Stimulated activated naive CD8-positive, alpha-beta T cell treated with anti-CD3 and anti-CD28 coated beads, Interleukin-15, Interleukin-2, amounts not matched to agents 100 U/mL and 50 U/mL, for 24 hours (primary cell): ENCODE measurements at places on chromosomes 11 and 22.

DNA sequence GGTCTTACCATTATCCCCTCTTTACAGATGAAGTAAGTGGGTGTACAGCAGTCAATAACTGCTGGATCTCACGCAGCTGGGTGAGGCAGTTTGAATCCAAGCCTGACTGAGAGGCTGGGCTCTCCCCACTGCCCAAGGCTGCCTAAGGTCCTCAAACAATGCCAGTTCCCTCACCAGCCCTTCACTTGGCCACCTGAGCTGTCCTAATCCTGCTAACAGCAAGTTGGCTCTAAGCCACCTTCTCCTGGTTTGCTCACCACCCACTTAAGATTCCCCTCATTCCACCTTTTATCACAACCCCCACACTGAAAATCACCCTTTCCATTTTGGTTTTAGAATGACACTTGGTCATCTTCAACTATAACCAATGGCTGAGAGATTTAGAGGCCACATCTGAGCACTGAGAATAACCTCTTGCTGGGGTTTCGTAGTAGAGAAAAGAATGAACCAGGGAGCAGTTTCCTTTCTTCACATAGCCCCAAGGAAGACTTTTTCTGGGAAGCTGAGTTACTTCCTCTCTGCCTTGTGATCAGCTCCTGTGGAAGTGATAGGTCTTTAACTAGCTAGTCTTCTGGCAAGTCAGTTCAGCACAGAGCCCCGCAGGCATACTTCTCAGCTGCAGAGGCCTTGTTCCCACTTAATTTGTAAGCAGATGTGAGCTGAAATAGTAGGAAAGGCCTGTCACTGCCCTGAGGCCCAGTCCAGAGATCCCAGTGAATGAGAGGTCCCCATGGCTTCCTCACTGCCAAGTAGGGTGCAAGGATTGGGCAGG lies 57.8 kb upstream of the TTC12 start:
- DNase-seq: no peak

GRCh38 chr11:109012991-109013390 lies 348.1 kb downstream of the DDX10 start:
- DNase-seq: no peak

DNA sequence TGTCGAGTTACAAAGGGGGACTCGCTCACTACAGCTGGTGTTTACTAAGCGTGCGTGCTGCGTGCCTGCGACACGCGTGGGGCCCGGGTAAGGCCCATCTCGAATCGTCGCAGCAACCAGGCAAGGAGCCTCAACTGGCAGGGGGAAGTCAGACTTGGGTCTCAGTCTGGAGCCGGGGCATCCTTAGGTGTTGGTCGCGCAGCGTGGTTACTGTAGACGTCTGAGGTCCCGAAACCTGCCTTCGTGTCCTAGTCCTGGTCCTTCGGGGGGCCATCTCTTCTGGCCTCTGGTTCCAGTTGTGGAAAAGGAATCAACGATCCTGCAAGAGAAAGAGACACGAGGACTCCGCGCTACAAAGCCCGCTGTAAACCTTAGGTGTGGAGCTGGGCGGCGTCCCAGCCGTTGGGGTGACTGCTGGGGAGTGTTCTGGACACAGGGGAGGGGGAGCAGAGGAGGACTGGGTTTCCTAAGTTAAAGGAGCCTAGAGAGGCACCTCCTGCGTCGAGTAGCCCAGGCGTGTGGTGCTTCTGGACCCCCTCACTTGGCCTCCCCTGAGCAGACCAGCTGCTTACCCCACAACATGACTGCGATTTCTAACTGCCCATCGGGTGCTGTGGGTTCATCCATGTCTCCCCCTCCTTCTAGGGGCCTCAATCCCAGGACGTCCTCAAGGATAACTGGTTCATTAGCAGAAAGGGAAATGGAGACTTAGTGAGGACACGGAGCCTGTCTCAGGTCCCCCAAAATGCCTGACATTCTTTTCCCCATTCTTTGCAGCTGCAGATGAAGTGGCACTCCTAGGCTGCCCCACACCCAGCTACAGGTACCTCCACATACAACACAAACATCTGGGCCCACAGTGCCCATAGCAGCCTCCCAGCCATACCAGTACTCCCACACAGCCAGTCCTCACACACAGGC lies 4.9 kb upstream of the WNT11 start:
- no peak for DNase-seq

DNA sequence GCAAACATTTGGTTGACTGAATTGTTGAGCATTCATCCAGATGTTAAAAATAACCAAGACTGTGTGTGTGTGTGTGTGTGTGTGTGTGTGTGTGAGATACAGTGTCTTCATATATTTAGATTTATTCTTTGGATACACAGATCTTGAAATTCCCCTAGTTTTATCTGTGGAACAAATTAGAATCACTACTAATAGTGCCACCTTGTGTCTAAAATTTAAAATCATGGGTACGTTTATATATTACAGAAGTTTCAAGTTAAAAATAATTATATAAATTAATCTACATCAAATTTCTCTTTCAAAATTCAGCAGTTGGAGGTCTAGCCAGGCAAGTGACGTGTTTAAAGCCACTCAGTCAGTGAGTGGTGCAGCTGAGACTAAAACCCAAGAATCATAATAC lies 1566.2 kb upstream of the TENM4 start:
- no peak for DNase-seq

GRCh38 chr11:57302489-57302888 lies 22.3 kb downstream of the TNKS1BP1 start:
- DNase-seq: no peak

DNA sequence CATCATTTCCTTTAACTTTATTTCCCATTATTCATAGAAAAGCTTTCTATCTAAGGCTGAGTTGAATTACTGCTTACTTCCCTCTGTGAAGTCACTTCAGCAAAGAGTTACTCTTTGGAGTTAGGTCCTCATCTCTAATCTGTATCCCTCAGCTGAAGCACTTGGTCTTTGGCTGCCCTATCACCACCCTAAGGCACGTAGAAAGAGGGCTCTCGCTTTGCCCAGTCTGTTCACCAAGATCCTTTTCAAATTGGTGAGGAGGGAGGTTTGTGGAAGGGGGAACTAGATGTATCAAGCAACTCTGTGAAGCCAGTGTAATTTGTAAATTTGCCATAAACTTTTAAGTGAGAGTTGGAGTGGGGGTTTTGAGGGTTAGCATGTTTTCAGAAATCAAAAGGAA lies 43.4 kb downstream of the PAX6 start:
- DNase-seq: no peak

- no peak for DNase-seq
Measured at GRCh38 chr11:1654388-1655167, 25.0 kb downstream of the KRTAP5-5 start.

- no peak for DNase-seq
Measured at GRCh38 chr22:36405221-36405661, 17.5 kb upstream of the MYH9 start.

DNA sequence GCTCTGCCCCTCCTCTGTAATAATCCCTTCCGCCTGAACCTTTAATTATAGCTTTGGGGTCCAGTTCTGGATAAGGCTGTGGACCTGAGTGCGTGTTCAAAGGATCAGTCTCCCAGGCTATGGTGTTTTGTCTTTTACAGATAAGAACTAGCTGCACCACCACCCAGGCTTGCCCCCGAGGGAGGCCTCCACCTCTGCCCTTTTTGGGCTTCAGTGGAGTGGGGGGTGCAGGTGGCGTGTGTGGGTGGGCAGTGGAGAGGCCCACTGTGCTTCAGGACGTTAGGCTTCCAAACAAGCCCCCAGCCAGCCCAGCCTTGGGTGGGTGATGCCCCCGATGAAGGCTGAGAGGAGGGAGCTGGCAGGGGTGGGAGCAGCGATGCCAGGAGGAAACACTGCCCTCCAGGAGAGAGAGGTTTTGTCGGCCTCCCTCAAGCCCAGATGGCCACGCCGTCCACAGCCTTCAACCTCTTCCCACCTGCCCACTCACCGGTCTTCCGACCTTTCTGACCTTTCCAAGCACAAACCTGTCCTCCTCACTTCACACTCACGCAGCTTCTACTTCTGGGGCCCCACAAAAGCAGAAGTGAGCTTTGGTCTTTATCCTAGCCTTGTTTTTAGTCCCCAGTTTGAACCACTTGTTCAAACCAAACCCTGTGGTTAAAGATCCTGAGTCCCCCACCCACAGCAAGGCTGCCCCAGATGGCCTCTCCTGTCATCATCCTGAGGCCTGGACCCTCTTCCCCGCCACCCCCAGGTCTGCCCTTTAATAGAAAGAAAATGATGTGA lies 20.4 kb downstream of the PSMD13 start:
- DNase-seq: no peak

DNA sequence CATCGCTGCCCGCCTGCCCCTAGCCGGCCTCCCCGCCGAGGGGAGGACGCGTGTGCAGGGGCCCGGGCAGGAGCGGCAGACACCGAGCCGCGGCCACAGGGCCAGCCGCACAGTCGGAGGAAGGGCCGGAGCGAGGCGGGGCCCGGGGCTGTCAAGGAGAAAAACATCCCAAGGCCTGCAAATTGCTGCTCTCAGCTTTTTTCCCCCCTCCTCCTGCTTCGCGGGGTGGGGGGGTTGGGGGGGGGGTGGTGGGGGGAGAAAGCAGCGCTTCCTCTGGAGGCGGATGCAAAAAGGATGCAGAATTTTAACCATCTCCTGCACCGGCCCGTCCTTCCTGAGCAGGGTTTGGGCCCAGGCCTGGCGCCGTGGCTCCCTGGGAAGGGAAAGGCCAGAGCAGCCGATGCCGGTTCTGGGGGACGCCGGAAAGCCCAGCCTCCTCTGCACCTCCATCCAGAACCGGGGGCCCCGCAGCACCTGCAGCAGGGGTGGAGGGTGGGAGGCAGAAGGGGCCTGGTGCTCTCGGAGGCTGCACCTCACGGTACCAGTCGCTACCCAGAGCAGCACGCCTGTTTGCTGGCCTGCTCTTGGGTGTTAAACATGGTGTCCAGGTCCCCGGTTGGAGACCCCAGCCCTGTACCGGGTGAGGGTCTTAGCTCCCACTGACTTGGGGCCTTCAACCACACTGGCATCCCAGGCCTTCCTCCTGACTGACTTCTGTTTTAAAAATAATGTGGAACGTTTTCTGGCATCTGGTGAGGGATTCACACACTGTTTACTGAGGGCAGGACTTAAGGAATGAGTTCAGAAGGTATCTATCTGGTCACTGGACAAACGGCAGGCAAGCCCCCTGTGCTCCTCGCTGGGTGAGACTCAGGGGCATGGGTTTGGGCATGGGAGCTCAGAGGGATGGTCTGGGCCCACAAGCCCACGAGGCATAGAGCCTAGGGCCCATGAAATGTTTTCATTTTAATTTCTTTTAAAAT lies 77.4 kb upstream of the WNT7B start:
- DNase-seq: peak; percentile 53

DNA sequence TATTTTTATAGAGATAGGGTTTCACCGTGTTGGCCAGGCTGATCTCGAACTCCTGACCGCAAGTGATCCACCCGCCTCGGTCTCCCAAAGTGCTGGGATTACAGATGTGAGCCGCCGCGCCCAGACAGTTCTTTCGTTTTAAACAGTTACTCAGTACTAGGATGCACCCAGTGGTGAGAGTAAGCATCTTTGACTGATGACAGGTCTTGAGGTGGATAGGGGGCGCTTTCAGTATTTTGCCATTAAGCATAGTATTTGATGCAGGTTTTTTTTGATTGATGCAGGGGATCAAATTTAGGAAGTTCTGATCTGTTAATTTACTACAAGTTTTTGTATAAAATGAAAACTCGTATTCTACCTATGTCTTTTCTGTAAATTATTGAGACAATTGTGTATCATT lies 13.2 kb upstream of the TRIM34 start:
- no peak for DNase-seq

- DNase-seq: peak; percentile 83
Measured at GRCh38 chr11:17384002-17384511, 4.4 kb downstream of the KCNJ11 start.

- DNase-seq: peak; percentile 74
Measured at GRCh38 chr11:122981388-122982264, at the start of gene BSX. Gene BSX, minus strand, starts transcription at chr11:122981834. Its CDS starts 163 bp downstream, at chr11:122981671.

DNA sequence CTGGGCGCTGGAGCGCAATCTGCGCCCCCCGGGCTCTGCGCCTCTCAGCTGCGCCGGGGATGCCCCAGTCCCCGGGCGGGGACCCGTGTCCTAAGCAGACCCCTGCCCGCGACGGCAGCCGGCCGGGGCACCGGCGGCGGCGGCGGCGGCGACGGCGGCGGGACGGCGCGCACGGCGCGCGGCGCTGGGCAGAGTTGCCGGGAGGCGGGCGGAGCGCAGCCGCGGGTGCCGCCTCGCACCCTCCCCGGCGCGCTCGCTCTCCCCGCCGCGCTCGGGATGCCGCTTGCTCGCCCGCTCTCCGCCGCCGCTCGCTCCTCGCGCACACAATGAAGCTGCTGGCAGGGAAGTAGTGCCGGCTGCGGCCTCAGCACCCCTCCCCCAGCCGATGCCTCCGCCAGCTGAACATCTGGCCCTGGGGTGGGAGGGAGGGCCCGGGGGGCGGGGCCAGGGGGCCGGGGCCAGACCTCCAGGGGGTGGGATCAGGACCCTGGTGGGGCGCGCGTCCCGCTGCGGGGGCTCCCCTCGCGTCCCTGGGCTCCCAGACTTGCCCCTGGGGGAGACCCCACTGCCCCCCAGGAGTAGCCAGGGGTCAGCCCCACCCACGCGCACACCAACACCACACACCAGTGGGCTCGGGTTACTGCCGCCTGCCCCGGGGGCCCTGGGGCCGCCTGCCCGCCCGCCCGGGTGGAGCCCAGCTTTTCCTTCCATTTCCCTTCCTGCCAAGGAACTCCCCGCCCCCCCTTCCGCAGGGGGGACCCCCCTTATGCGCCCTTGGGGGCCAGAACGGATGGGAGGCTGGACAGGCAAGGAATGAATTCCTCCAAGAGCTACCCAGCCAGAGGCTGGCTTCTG lies at the start of gene RCOR2:
Gene RCOR2, minus strand, starts transcription at position 328 of the 855 bp plus-strand sequence. CDS start 708 bp downstream, outside the sequence.
- peak; percentile 73 for DNase-seq

DNA sequence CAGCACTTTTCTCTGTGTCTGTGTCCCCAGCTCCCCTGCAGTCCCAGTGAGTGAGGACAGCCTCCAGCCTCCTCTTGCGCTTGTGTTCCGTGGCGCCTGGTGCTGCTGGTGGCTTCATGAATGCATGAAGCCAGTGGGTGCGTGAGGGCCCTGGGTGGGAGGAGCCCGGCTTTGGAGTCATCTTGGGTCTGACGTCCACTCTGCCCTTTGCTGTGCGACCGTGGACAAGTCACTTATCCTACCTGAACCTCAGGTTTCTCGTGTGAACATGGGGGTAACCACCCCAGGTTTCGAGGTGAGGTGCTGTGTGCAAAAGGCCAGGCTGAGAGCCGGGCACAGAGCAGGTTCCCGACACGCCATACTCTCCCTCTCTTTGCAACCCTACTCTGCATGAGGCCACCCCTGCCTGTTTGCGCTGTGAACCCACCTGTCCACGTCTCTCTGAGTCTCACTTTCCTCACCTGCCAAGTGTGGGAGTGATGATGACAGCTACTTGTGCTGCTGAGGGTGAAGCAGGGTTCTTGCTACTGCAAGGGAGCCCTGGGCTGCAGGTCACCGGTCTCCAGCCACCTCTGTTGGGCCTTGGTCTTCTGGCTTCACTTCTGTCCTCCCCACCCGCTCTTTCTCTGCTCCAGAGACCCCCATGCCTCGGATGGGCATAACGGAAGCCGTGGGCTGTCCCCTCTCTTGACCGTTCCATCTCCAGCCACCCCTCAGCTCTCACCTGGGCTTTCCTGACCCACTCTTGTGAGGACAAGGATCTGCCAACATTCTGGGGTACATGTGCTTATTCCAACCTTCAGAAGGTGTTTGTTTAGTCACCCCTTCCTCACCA lies 537.6 kb downstream of the TBC1D22A start:
- no peak for DNase-seq

- DNase-seq: peak; percentile 1
Measured at GRCh38 chr11:2524446-2525165, 79.8 kb downstream of the KCNQ1 start.
